ENCODE measurements at places on chromosomes 16 and 17. TPM values are rescaled to one million over a fixed set of nuclear protein-coding genes. Genes with fewer than 3 reads are reported as not detected.

NR1D1 gene
- 1.0 TPM for total RNA-seq

PDILT gene
- total RNA-seq = not detected

GPT2 gene
- total RNA-seq = 15.7 TPM

MAPT gene
- 4.7 TPM for total RNA-seq

ATP2C2 gene
- not detected for total RNA-seq

TTC19 gene
- 15.7 TPM for total RNA-seq

KRTAP16-1 gene
- not detected for total RNA-seq

All from skeletal muscle tissue (tissue), 5 donors.